Peyer's patch (tissue), 4 donors: ENCODE measurements at places on chromosomes 11 and 22. TPM values are rescaled to one million over a fixed set of nuclear protein-coding genes. Genes with fewer than 3 reads are reported as not detected.

GRCh38 chr11:849104-849824 is 6.6 kb downstream of the TSPAN4 start:
- DNase-seq, result no peak

Gene SLC1A2
- not detected for total RNA-seq

DNA sequence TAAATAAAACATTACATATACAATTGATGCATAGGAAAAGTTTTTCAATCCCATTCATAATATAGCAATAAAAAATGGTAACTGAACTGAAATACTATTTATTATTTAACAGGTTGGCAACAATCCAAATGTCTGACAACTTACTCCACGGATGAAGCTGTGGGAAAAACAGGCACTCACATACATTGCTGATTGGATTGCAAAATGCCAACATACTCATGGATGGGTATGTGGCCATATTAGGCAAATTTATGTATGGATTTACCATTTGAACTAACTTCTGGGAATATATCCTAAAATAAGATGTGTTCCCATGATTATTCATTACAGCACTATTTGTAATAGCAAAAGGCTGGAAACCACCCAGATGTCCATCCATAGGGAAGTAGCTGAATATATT is 3.2 kb upstream of the BIRC2 start:
- DNase-seq, result no peak

DNA sequence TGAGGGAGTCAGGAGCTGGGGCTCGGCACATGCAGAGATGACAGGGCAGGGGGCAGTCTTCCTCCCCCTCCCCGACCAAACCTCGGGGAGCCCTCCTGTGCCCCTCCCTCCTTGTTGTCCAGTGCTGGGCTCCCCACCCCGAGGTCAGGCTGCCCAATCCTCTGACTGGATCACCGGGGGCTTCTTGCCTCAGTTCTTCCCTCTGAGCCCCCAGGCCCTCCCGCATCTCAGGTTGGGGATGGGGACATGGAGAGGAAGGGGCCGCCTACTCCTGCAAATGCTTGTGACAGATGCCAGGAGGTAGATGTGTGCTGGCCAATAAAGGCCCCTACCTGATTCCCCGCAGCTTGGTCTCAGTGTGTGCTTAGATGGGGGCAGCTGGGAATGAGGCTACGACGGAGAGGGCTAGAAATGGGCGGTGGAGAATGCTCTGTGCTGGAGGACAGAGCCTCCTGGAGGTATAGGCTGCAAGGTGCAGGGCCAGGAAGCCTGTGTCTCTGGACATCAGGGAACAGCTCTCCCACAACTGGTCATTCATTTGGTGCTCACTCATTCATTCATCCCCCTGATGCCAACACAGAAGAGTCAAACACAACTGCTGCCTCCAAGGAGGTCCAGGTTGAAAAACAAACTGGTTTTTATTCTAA is 8.4 kb downstream of the RHBDD3 start:
- peak; percentile 8 for DNase-seq

Gene SPI1
- total RNA-seq, result 8.0 TPM

- DNase-seq, result no peak
Observed at GRCh38 chr11:30333405-30333804, 10.5 kb downstream of the ARL14EP start.

DNA sequence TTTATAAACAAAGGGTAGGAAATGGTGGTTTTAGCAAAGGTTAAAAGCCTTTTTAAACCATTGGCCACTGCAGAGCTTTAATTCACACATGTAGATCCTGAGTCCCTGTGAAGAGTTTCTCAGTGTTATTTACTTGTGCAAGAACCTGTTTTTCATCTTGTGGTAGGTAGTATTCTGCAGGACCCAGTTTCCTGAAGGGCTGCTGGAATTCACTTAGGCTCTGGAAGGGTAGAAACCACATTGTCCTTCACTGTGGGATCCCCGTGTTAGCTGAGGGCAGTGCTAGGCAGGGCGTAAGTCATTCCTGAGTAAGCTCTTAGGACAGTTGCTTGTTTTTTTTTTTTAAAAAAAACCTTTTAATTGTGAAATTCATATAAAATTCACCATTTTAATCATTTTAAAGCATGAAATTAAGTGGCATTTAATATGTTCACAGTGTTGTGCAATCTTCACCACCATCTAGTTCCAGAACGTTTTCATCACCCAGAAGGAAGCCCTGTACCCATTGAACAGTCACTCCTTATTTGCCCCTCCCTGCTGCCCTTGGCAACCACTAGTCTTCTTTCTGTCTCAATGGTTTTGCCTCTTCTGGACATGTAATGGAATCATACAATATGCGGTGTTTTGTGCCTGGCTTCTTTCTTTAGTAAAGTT is 77.7 kb downstream of the C22orf31 start:
- no peak for DNase-seq

GRCh38 chr11:28524098-28524497 is 415.9 kb downstream of the METTL15 start:
- no peak for DNase-seq

DNA sequence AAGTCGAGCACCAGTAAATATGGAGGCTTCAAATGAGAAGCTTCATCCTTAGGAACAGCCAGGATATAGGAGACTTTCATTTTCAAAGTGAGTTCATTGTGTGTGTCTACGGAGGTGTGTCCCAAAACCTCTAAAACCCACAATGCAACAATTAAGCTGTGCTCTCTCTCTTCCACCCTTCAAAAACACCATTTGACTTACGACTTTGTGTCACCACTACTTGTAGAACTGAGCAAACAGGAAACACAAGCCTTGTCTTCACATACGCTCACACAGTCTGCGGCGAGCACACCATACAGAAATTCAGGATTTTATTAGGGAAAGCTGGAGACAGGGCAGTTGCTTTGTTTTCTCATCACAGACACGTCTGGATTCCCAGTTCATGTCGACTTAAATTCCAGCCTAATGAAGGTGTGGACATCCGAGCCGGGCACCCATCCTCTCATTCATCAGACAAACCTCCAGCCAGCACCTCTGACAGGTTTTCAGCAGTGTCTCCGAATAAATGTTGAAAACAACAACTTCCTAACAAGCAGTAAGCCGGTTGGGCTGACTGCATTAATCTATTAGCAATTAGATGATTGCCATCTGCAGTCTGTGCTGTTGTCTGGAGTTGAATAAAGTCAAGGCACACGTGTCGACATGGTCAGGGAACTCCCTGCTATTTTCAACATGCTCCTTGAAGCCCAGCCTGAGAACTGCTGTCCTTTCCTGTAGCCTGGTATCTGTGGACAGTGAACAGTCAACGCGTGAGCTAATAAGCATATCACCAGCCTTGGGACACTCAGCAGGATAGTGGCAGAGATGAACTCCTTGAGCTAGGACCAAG is 1411.1 kb downstream of the BRD1 start:
- DNase-seq, result peak; percentile 13

DNA sequence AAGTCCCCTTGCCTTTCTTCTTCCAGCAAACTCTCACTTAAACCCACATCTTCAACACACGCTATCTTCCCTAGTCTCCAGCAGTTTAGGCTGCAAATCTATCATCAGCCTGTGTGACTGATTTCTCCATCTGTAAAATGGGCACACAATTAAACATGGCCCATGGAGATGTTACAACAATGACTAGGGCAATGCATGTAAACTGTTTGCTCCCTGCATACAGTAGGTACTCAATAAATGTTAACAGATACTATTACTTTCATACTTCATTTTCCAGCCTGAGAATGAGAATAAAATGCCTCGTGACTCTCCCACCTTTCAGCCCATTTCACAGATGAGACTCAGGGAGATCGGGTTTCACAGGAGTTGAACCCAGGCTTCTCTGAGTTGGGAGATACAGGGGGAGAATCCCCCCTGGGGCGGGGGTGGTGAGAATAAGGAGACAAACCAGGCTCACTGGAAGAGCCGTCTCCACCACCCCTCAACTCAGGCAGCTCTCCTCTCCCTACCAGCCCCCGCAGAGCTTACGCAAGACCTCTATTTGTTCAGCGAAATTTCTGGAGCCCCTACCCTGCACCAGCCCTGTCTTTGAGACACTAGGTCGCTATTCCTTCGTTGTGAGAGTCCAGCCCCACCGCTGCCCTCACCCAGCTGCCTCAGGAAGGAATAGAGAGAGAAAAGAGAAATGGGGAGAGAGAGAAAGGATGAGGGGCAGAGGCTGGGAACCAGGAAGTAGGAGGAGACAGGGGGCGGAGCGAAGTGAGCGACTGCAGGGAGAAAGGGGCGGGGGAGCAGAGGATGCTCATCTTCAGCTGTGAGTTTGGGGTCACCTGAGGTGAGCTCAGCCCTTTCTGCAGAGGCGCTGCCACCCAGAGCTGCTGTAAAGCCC is 42.1 kb upstream of the KLHL35 start:
- DNase-seq, result peak; percentile 62

DNA sequence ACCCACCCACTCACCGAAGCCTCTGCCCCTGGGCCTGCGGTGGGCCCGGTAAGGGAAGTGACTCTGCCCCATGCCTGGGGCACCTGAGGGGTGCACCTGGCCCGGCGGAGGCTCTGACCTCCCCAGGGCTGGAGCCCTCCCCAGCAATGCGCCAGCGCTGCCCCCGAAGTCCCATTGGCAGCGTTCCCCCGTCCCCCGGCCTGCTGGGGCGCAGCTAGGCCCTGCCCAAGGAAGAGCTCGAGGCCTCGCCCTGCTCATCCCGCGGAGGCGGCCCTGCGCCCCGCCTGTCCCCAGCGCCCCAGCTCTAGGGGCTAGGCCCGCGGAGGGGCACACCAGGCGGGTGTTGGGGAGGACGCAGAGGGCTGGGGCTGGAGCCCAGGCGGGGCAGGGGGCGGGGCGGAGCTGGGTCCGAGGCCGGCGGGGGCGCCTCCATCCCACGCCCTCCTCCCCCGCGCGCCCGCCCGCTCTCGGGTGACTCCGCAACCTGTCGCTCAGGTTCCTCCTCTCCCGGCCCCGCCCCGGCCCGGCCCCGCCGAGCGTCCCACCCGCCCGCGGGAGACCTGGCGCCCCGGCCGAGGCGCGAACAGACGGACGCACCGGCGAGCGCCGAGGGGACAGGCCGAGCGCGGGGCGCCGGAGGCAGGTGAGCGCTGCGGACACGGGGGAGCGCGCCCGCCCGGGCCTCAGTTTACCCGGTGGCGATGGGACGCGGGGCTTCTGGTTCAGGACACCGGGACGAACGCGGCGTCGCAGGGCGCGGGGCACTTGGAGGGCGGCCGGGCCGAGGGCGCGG is at the start of gene EPS8L2:
Gene EPS8L2, plus strand, starts transcription at position 586 of the 793 bp plus-strand sequence. CDS start 3,177 bp downstream, outside the sequence.
- DNase-seq, result peak; percentile 89

Gene MPPED2
- total RNA-seq, result not detected

Gene TMEM191C
- 14.5 TPM for total RNA-seq

- DNase-seq, result no peak
Observed at GRCh38 chr22:23225337-23225723, 45.0 kb downstream of the BCR start.

DNA sequence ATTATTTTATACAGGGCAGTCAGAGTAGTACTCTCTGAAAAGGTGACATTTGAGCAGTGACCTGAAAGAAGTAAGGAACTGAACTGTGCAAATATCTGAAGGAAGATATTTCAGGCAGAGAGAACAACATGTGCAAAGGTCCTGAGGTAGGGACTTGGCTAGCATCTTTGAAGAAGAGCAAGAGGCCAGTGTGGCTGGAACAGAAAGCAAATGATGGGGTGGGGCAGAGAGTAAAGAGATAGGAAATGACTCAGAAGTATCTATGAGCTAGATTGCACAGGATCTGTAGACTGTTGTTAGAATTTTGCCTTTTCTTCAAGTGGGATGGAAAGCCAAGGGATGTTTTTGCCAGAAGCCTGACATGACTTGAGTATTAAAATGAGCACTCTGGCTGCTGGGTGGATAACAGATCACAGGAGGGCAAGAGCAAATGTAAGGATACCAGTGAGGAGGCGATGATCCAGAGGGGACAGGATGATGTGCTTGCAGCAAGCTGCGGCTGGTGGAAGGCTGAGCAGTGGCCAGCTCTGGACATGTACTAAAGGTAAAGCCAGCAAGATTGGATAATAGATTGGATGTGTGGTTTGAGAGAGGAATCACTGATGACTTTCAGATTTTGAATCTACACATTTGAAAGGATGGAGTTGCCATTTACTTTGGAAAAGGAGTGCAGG is 33.2 kb upstream of the TTC12 start:
- DNase-seq, result no peak

DNA sequence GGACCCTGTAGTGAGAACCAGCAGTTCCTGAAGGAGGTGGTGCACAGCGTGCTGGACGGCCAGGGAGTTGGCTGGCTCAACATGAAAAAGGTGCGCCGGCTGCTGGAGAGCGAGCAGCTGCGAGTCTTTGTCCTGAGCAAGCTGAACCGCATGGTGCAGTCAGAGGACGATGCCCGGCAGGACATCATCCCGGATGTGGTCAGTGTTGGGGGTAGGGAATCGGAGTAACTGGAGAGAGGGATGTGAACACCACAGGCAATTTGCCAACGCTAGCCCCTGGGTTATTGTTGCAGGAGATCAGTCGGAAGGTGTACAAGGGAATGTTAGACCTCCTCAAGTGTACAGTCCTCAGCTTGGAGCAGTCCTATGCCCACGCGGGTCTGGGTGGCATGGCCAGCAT is 19.9 kb downstream of the MADD start:
- DNase-seq, result no peak

DNA sequence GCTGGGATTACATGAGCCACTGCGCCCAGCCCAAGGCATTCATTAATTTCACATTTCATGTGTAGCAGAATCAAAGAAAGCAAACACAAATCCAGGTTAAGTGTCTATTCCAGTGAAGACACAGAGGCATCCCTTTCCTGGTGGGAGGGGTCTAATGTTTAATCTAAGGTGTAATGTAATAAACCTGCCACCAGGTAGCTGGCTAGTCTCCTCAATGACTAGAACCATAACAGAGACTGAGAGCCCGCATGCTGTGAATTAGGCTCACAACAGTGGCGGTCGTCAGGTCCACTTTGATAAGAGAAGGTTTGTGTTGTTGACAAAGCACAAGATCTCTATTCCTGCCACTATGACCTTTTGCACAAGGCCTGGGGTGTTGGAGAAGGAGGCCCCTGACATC is 64.2 kb upstream of the ADA2 start:
- no peak for DNase-seq
